ENCODE measurements at places on chromosomes 16 and 17.

GRCh38 chr17:41633556-41634199, 9.3 kb upstream of the KRT17 start:
- DNase-seq: no peak

GRCh38 chr16:66150698-66151482, 215.6 kb upstream of the CDH5 start:
- DNase-seq: no peak

- DNase-seq: no peak
These were observed 141.5 kb upstream of the MED13 start for GRCh38 chr17:62206550-62206949.

DNA sequence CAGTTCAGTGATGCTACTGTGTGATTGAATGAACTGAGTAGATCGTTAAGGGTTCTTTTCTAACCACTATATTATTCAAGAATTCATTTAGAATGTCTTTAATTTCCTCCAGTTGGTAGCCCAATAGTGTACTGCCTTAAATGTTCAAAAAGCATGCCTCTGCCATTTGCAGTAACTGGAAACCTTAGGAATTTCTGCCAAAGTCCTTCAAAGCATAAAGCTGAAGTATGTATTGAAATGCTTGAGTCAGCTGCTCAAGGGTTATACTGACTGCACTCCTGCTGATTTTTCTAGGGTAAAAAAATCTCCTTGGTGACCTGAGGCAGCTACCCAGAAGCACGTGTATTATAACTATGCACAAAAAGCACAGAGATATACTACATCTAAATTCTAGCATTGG, 56.5 kb downstream of the SNTB2 start:
- no peak for DNase-seq

- DNase-seq: no peak
These were observed 27.0 kb downstream of the CDC27 start for GRCh38 chr17:47162013-47162622.

GRCh38 chr17:27660436-27660835, 29.4 kb downstream of the LGALS9 start:
- DNase-seq: no peak

- DNase-seq: no peak
These were observed 614.6 kb downstream of the MAF start for GRCh38 chr16:78985716-78986605.

DNA sequence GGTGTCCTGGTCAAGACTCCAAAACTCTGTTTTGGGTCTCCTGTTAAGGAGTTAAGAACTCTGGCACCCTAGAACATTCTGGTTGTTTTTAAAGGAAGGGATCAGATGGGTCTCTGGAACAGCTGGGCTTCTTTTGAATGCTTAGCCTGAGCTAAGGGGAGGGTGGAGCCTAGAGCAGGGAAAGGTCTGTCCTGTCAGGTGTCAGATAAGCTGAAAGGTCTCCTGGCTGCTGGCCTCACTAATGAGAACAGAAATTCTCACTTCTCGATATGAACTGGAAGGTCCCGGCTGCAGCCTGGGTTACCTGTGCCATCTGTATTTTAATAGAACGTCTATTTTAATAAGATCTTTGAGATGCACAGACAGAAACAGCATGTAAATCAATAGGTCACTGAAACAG, 69.0 kb downstream of the RAP1GAP2 start:
- DNase-seq: no peak

DNA sequence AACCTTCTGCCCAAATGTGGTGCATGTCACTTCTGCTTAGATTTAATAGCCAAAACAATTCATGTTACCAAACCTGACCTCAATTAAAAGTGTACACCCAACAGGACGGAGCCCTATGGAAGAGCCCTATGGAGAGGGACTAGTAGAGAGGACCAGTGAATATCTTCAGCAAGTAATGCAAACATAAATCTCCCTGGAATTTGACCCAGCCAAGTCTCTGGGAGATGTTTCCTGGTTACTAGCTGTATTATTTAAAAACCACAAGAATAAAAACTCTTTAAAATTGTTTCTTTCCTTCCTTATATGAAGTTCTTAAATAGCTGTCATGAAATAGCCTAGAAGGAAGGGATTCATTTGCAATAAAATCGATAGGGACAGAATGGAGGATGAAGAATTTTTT, 255.8 kb downstream of the CDH11 start:
- no peak for DNase-seq

DNA sequence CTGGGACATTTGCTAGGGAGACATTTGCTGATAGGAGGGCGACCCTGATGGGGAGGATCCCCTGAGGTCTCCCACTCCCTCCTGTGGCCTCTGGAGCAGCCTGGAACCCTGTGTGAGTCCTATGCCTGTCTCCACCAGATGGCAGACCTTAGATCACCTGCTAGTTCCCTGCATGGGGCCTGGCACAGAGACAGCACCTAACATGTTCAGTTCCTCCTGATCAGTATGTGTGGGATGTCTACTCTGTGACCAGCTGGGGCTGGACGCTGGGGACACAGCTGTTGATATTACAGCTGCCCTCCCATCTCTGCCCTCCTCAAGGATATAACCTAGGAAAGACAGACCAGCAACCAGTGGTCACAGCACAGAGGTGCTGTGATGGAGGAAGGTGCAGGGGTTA, 1.1 kb upstream of the ADCY7 start:
- DNase-seq: no peak

GRCh38 chr16:11049396-11050059, 105.2 kb downstream of the CLEC16A start:
- DNase-seq: no peak

GRCh38 chr16:2121853-2122252, 13.8 kb downstream of the PKD1 start:
- DNase-seq: peak; percentile 38

- no peak for DNase-seq
These were observed 40.9 kb downstream of the PIK3R5 start for GRCh38 chr17:8924595-8924994.

GRCh38 chr16:15457958-15458357, 23.6 kb downstream of the BMERB1 start:
- no peak for DNase-seq

DNA sequence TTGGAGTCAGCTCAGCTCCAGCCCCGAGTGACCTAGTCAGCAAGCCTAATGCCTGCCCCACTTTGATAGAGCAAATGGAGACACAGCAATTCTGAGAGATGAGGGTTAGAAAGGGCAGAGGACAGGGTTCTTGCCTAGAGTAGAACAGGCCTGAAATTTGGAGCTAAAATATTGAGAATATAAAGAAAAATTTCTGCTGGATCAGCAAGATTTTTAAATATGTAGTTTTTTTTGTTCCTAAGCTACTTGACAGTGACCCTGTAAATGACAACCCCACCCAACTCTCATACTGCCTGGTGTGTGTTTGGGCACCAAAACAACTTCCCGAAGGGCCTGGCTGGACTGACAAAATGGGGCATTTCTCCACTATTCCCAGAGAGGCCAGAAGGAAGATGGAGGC, 26.7 kb downstream of the CYB561 start:
- no peak for DNase-seq

DNA sequence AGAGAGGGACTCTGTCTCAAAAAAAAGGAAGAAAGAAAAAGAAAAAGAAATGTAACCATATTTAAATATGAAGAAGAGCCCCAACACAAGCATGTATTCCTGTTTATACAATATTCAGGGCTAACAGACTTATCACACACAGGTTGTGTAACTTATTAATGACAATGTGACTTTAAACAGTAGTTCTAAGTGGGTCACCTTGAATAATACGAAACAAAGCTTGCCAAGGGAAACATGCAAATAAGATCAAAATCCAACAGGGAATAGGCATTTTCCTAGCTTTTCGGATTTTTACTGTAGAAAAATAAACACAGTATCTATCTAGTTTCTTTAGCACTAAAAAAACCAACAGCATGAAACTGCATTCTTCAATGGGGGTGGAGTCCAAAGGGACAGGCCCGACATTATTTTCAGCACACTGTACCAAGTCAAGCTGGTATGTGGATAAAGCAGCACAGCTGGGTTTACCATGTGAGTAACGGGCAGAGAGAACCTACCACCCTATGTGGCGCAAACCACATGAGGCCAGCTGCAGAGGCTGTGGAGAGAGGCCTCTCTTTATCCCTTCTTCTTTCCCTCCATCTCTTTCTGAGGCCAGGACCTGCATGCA, 45.3 kb downstream of the TOM1L2 start:
- DNase-seq: no peak

- DNase-seq: no peak
These were observed 144.0 kb downstream of the SOCS1 start for GRCh38 chr16:11111856-11112634.

- no peak for DNase-seq
These were observed 68.5 kb downstream of the YPEL2 start for GRCh38 chr17:59399914-59400313.

GRCh38 chr17:75755990-75756389, 9.0 kb downstream of the GALK1 start:
- no peak for DNase-seq

- no peak for DNase-seq
These were observed 6.5 kb downstream of the ZZEF1 start for GRCh38 chr17:4136373-4136772.

GRCh38 chr17:75412455-75413317, 7.2 kb upstream of the GRB2 start:
- DNase-seq: no peak

GRCh38 chr16:86085161-86085611, 186.2 kb downstream of the IRF8 start:
- no peak for DNase-seq

DNA sequence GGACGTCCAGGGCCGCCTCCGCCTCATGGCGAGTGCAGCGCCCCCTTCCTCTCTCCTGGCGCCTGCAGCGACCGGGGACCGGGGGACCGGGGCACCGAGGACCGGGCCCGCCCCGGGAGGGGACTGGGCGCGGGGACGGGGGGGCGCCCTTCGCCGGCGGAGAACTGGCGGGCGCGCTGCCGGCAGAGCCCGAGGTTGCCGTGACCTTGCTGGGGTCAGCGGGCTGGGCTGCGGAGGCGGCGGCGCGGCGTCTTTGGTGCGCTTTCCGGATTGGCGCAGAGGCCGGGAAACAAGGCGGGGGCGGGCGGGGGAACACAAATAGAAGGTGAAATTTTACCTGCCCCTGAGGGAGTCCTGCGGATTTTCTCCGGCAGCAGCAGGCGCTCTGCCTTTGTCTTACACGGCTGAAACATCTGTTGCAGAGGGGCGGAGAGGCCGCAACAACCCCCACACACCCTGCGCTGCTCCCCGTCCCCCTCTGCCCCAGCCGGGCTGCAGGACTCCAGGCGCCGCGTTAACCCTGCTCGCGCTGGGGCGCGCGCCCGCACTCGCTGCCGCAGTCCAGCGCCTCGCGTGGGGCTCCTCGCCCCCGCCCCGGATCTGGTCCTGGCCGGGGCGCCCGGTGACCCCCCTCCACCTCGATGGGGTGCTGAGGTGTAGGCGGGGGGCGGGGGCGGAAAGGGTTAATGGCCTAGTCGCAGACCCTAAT, 53.5 kb downstream of the SREBF1 start:
- peak; percentile 57 for DNase-seq

- peak; percentile 37 for DNase-seq
These were observed 8.5 kb downstream of the ITGAE start for GRCh38 chr17:3792481-3792880.

DNA sequence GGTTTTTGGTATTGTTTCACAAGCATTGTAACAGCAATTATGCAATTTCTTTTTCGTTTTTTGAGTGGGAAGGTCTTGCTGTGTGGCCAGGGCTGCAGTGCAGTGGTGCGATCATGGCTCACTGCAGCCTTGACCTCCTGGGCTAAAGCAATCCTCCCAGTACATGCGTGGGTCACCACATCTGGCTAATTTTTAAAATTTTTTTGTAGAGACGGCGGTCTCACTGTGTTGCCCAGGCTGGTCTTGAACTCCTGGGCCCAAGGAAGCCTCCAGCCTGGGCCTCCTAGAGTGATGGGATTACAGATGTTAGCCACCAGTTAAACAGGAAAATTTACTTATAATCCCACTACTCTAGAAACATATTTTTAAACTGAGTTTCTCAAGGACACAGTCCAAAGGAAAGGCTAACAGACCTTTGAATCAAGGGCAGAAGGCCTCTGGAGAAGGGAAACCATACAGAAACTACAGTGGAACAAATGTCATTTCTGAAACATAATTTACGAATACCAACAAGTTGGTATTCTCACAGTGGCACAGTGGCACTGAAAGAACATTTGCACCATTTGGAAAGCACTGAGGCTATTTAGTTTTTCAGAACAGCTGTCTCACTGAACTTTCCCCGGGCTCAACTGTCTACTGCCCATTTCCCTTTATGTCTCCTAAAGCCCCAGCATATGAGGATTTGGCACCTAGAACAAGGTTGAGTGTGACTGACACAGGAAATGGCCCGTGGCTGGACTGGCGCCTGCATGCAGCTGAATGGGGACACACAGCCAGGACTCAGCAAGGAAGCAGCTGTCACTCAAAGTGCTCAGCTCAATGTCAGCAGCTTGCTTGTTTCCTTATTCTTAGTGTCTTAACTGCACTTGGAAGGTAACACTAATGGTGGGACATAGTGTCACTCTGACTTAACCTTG, 2.8 kb upstream of the PRKAR1A start:
- DNase-seq: no peak

DNA sequence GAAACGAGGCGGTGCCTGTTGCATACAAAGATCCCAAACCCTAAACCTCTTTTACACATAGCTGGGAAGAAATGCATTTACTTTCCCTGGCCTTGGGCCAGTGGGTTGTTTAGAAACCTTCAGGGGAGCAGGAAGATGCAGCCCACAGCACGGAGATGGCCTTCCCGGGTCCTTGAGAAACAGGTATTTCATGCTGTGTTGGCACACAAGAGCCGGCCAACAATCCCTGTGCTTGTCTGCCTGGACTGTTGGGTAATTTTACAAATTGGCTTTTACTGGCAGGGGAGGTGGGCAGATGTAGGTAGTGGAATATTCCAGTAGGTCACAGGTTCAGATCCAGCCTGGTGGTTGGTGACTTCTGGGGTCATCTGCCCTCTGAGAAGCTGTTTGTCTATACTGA, 148.0 kb downstream of the FOXL1 start:
- no peak for DNase-seq

- no peak for DNase-seq
These were observed 30.4 kb downstream of the TMEM100 start for GRCh38 chr17:55692276-55692675.

DNA sequence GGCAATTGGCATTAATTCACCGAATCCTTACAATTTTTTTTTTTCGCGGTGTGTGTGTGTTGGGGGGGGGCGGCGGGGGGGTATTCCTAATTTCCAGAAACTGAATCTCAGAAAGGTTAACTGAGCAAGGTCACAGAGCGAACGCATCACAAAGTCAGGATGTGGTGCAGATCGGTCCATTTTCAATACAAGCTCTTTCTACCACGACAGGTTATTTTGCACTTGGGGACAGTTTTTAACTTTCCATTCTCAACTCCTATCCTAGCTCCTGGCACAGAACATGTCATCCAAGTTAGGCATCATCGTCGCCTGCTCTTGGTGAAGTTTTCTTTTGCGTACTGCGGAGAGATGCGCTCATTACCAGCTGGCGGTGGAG, 15.4 kb upstream of the ERN1 start:
- DNase-seq: no peak

GRCh38 chr17:9538626-9539025, 37.0 kb downstream of the STX8 start:
- DNase-seq: no peak

GRCh38 chr17:8494506-8495111, 58.9 kb downstream of the NDEL1 start:
- DNase-seq: no peak

Data from posterior cingulate gyrus (tissue), 11 donors.